ENCODE measurements at places on chromosomes 4 and X.

DNA sequence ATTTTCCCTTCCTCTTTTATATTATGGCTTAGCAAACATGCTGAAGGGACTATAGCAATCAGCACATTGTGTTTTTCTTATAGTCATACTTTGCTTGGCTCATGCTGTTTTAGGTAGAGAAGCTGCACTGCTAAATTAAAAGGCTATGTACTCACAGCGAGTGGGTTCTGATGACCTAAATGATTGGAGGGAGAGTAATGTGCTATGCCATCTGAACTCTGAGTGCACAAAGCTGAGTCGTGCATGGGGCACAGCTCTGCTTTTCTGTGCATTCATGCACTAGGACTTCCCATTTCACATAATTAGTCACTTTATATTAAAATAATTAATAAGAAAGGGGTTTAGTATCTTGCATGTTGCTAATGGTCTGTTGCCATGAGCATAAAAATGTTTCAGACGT lies 132.7 kb upstream of the ADGRL3 start:
- DNase-seq: no peak

DNA sequence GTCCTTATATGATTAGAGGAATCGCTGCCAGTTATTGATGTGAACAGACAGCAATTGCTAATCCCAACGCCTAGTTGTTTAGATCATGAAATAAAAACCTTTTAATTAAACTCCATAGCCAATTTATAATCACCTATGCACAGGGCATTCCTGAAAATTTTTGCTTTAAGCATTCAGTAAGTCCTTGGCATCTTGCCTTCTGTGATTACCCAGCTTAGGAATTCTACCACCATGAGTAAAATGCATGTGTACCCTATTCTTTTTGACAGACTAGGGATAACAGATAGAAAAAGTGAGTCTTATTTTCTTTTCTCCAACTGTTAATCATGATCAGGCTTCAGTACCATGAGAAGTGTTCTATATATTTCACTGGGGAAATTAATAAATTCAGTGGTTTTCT lies 995.3 kb upstream of the GRIA3 start:
- DNase-seq: no peak

- DNase-seq: no peak
Measured at GRCh38 chr4:146232131-146232722, 17.9 kb downstream of the REELD1 start.

DNA sequence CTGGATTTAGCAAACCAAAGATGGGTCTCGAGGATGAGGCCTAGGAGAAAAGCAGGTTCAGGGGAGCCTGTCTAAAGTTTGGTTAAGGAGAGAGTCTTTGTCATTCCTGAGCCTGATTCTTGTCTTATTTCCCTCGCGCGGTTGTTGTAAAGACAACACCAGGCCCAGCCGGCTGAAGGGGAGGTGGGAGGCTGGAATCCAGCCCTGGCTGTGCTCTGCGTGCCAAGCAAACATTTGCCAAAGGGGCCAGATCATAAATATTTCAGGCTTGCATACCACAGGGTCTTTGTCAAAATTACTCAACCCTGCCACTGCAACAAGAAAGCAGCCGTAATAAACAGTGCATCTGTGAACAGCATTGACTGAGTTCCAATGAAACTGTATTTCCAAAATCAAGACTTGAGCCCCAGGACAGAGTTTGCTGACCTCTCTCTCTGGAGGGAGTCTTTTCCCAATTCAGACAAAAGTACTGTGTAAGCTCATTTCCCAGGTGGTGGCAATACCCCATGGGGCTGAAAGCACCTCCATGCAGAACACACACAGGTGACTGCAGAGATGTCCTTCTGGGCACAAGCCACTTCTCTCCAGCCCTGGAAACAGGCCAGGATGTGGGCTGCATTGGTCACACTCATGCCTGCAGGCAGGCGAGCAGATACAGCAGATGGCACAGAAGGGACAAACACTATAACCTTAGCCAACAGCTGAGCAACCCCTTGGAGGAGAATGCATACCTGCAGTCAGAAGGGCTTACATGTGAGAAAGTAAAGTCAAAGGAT lies 320.3 kb downstream of the STK32B start:
- DNase-seq: no peak

- no peak for DNase-seq
Measured at GRCh38 chr4:80475798-80476197, 140.3 kb downstream of the CFAP299 start.

- DNase-seq: no peak
Measured at GRCh38 chr4:85005865-85006377, 39.4 kb upstream of the WDFY3 start.

GRCh38 chr4:61489927-61490326 lies 289.8 kb downstream of the ADGRL3 start:
- DNase-seq: no peak

DNA sequence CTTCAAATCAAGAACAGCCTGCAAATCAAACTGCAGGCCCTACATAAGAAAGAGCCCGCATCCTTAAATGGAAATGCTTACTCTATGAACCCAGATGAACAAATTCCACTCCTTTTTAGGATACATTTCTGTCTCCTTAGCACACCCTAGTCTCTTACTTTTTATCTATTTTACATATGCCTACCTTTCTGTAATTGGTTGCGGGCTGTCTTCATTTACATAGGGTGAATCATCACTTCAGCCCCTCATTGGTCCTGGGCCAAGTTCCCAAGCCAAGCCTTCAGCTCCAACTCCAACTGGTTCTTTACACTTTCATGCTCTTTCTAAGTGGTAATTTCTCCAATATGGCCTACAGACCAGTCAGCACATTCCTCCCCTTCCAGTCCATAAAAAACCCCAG lies 219.3 kb downstream of the TRAM1L1 start:
- DNase-seq: no peak

GRCh38 chr4:83563998-83564397 lies 28.1 kb downstream of the GPAT3 start:
- DNase-seq: no peak

- no peak for DNase-seq
Measured at GRCh38 chrX:71997320-71997719, 86.7 kb downstream of the NHSL2 start.

DNA sequence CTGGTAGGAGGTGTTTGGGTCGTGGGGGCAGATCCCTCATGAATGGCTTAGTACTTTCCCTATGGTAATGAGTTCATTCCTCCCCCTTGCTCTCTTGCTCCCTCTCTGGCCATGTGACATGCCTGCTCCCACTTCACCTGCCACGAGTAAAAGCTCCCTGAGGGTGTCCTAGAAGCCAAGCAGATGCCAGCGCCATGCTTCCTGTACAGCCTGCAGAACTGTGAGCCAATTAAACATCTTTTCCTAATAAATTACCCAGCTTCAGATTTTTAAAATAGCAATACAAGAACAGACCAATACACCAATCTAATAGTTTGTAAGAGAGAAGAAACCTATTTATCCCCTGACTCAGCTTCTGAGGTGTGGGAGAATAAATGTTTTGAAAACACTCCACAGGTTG lies 60.5 kb downstream of the FGFBP1 start:
- DNase-seq: no peak

DNA sequence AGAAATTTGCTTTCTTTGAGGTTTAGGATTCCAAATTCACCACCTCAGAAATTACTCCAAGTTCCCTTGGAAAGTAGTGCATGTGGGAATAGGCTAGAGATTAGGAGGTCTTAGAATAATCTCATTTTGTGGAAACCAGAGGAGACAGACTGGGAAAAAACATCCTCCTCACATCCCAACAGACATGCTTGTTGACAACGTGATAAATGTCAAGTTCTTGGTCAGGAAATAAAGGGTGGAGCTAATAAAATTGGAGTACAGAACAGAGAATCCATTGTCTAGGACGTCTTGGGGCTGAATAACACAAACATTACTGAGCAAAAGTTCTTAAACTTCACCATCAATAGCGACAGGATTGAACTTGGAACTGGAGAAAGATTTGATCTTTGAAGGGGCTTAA lies 233.4 kb downstream of the PABPC4L start:
- no peak for DNase-seq

- DNase-seq: no peak
Measured at GRCh38 chr4:5863461-5864113, 29.3 kb downstream of the CRMP1 start.

DNA sequence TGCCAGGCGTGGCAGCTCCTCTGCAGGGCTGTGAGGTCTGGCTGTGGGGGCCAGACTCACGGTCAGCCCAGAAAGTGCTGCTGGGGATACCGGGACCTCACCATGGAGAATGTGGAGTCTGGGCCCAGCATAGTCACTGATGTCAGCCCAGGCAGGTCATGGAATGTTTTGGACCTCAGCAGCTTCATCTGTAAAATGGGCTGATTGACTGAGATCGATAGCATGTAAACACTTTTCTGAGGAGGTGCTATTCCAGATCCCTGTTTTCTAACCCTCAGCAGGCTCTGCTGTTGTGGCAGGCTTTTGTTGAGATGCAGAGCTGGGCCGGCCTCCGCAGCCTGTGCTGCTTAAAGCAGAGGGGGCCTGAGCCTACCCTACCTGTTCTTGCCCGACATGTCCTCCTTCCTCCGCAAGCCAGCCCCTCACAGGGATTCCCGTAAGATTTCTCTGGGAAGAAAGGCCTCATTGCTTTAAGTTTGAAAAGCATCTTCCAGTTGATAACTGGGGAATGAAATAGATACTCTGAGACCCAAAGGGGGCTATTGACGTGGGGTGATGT lies 38.3 kb upstream of the HGFAC start:
- DNase-seq: no peak

DNA sequence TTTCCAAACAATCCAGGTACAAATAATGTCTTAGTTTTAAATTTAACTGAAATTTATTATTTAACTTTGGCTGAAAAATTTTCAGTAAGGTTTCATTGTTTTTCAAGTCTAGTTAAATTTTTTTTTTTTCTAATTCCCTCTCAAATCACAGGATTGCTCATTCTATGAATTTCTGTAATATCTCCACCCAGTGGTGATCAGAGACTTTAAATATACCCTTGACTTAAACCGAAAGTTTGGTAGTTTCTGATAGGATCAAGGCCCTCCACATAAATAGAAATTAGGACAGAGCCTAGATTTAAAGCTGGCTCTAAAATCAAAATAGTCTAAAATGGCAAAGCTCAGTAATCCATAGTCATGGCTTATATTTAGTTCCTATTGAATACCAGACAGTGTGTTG lies 175.4 kb downstream of the TBCK start:
- no peak for DNase-seq

- no peak for DNase-seq
Measured at GRCh38 chr4:75895744-75896314, 6.4 kb downstream of the PPEF2 start.

GRCh38 chr4:143617994-143618679 lies 82.3 kb downstream of the FREM3 start:
- DNase-seq: no peak

- DNase-seq: no peak
Measured at GRCh38 chrX:128717635-128718578, 665.7 kb upstream of the ACTRT1 start.

DNA sequence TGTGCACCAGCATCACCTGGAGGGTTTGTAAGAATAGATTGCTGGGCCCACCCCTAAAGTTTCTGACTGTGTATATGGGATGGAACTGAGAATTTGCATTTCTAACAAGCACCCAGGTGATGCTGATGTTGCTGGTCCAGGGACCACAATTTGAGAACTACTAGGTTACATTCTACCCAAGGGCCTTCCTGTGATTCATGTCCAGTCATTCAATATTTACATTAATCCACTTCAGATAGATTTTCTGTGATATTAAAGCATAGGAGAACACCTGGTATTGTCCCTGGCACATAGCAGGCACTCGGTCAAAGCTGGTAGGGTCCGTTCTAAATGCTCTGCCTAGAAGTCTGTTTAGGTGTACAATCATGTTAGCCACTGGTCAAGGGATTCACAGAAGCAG lies 19.5 kb upstream of the XPNPEP2 start:
- DNase-seq: no peak

GRCh38 chr4:166324321-166324720 lies 451.3 kb downstream of the TLL1 start:
- DNase-seq: no peak

DNA sequence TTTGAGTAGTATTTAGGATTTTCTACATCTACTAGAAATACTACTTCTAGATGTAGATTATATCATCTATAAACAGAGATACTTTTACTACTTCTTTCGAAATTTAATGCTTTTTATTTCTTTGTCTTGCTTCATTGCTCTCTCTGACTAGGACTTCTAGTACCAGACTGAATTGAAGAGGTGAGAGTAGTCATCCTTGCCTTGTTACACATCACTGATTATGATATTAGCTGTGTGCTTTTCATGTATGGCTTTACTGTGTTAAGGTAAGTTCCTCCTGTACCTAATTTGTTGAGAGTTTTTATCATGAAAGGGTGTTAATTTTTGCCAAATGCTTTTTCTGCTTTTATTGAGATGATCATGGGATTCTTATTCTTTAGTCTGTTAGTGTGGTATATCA lies 19.6 kb upstream of the IL2 start:
- no peak for DNase-seq

GRCh38 chr4:150888217-150888616 lies 126.9 kb downstream of the LRBA start:
- no peak for DNase-seq

GRCh38 chrX:24563291-24564010 lies 83.7 kb downstream of the PCYT1B start:
- DNase-seq: no peak

DNA sequence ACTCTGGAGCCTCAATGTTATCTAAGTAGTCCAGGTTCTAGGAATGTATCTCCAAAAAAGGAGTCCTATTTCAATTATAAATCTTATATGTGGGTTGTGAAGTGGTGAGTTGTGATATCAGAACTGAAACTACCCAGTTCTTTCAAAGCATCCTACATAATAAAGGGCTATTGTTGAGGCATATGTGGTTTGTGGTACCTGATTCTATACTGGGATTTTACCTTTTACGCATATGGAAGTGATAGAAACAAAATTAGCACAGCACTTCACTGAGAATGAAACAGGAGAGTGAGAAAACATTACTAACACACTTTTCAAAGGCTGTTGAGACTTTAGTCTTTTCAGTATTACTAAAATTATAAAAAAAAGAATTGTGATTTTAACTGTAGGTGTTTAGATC lies 417.7 kb upstream of the GALNT7 start:
- no peak for DNase-seq

DNA sequence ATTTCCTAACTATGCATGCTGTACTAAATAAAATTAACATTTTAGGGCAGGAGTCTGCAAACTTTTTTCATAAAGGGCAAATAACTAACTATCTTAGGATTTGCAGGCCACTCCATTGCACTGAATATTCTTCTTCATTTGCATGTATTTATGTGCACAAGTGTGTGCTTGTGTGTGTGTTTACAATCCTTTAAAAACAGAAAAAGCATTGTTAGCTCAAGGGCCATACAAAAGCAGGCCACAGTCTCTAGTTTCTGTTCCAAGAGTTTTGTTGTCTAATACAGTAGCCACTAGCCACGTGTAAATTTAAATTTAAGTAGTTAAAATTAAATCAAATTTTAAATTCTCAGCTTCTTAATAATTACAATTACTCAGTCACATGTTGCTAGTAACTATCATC lies 621.8 kb downstream of the TMA16 start:
- DNase-seq: no peak

GRCh38 chr4:85776096-85776495 lies 301.1 kb downstream of the ARHGAP24 start:
- no peak for DNase-seq

- DNase-seq: no peak
Measured at GRCh38 chr4:139247700-139248238, 32.3 kb downstream of the MGARP start.

- no peak for DNase-seq
Measured at GRCh38 chr4:185412412-185412811, 13.4 kb downstream of the UFSP2 start.

- DNase-seq: no peak
Measured at GRCh38 chr4:159171287-159171686, 68.4 kb downstream of the RAPGEF2 start.

GRCh38 chr4:3452376-3452775 lies 10.6 kb downstream of the HGFAC start:
- DNase-seq: no peak
